ENCODE measurements at places on chromosomes 5 and 9.

DNA sequence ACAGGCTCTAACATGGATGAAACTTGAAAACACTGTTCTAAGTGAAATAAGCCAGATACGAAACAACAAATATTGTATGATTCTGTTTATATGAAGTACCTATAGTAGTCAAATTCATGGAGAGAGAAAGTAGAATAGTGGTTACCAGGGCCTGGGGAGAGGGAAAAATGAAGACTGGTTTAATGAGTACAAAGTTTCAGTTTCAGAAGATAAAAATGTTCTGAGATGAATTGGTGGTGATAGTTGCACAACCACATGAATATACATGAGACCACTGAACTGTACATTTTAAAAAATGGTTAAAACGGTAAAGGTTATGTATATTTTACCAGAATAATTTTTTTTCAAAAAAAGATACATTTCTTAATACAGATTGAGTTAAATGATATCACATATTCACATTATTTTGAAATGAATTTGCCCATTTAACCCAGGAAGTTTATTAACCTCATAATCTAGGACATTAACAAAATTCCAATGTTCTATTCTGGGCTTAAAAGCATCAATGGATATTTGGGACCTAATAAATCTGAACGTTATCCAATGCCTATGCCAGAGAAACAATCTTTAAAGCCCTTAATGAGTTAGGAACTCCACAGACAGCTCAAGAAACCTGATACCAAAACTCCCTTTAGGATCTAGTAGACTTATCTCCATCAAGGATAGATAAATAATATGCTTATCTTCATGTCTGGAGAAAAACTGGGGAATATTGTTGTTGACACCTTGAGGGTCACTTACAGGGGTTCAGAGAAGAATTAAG is 521.3 kb downstream of the EFNA5 start:
- no peak for DNase-seq

- no peak for DNase-seq
These were observed 131.7 kb upstream of the TARS1 start for GRCh38 chr5:33309068-33309467.

DNA sequence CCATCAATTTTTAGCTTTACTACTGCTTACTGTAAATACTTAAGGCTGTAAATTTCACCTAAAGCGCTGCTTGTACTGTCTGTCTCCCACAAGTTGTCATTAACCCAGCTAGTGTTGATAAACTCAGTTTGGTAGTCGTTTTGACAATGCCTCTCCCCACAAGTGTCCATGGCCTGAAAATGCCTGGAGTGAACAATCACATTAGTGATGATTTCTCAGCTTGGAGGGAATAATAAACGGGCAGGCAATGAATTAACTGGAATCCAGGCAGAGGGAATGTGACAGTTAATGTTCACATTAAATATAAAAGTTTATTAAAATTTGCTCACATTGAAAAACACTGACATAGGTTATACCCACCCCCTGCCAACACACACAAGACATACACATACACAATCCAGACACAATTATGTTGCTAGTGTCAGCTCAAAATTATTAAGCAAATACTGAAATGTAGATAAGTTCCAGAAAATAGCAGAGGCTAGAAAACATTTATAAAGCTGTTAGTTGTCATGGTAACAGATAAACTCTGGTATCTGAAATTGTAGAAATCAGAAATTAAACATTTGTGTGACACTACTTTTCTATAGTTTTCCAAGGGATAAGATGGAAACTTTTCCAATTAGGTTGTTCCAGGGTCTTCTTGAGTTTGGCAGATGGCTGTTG is 341.9 kb downstream of the DIRAS2 start:
- DNase-seq, result no peak

GRCh38 chr5:34599471-34600117 is 56.5 kb upstream of the RAI14 start:
- DNase-seq, result no peak

- DNase-seq, result peak; percentile 60
These were observed 1.9 kb downstream of the JADE2 start for GRCh38 chr5:134527156-134527960.

DNA sequence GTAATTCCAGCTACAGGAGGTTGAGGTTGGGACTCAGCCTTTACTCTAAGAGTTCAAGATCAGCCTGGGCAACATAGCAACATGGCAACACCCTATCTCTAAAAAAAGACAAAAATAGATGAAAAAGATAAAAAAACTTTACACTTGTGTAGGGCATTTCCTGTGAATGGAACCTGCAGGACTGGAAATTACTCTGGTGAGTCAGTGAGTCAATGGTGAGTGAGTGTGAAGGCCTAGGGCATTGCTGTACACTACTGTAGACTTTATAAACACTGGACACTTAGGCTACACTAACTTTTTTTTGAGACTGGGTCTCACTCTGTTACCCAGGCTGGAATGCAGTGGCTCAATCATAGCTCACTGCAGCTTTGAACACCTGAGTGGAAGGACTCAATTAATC is 19.5 kb upstream of the ARSI start:
- DNase-seq, result no peak

DNA sequence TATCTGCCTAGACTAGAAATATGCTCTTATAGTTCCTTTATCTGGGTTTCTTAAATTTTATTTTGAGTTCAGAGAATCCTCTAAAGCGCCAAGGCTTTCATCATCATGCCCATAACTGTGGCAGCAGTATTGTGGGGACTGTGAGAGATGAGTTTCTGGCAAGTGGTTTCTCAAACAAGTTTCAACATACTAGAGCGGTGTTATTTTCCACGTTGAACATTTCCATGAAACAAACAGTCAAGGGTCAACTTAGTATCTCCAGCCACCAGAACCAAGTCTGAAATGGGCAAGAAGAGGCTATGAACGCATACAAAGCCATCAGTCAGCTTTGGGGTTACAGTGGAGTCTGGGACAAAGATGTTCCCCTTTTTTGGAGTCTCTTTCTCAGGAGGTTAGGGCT is 40.3 kb downstream of the SERINC5 start:
- DNase-seq, result no peak

GRCh38 chr9:121576281-121577075 is 75.0 kb upstream of the DAB2IP start:
- DNase-seq, result no peak

DNA sequence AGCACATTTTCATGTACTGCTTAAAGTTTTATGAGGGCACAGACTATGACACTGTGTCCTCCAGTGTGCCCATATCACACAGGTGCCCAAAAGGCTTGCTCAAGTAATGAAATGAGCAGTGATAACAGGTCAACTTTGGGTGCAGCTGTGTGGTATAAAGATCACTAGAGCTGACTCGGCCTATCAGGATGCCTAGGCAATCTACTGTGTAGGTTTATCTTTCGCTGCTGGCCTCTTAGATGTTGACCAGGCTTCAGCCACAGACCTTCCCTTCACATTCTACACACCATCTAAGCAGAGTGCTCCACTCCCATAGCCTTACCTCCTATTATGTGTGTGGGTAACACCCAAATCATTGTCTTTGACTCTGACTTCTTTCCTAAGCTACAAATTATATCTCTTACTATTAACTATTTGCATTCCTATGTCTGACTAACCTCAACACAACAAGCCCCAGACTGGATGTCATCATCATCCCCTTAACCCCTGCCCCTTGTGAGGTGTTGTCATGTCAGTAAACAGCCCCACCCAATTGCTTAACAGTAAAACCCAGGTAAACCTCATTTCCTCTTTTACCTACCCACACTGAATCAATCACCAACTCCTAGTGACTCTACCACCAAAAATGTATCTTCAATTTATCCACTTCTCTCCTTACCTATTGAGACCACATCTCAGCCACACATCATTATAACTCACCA is 2.5 kb downstream of the SREK1IP1 start:
- no peak for DNase-seq

- DNase-seq, result no peak
These were observed 1576.5 kb downstream of the EFNA5 start for GRCh38 chr5:106094204-106094607.

DNA sequence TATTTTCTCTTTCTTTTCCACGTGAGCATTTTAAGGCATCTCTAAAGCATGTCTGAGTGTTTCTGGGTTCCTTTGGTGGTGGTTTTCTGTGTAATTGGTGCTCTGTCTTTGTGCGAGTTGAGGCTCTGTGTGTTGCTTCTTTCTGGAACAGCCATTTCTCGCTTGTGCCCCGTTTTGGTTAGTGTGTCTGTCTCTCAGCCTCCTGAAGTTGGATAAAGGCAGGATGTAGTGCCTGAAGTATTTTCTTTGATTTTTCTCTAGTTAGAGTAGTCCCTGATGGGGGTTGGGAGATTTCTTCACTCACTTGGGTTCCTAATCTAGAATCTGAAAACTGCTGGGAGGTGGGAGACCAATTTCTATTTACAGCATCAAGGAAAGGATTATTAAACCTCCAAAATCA is 129.7 kb upstream of the TMEM161B start:
- DNase-seq, result no peak

DNA sequence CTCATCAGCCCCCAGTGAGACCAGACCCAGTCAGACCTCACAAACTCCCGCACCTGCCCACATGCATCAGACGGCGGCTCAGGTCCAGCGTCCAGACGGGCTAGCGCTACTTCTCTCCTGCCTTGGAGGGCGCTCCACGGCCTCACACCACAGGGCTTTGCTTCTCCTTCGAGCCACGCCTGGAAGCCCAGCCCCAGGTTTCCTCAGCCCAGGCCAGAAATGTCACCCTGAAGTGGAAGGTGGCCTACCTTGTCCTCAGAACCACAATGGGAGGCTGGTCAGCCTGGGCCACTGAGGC is 2.8 kb downstream of the NACC2 start:
- DNase-seq, result no peak

- no peak for DNase-seq
These were observed 33.5 kb upstream of the SLC28A3 start for GRCh38 chr9:84374013-84374412.

DNA sequence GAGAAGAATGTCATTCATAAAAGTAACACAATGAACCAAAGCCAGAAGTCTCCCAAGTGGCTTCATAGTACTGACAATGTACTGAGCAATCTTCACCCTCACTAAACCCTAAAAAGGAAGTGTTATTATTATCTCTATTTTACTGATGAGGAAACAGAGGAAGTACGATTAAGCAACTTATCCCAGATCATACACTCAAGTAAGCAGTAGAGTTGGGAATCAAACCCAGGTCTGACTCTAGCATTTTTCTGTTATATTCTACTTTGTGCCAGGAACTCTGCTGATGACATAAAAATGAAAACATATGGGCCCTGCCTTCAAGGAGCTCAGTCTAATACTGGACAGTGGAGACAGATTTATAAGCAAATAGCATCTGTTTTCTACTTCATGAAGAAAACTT is 109.2 kb downstream of the RAPGEF6 start:
- DNase-seq, result no peak

- no peak for DNase-seq
These were observed 280.8 kb downstream of the SLIT3 start for GRCh38 chr5:169020102-169020501.

GRCh38 chr5:123147128-123147715 is 58.2 kb downstream of the PRDM6 start:
- no peak for DNase-seq

- DNase-seq, result no peak
These were observed 62.3 kb downstream of the RAPGEF1 start for GRCh38 chr9:131677444-131678180.

GRCh38 chr5:93428868-93429267 is 152.2 kb downstream of the NR2F1-AS1 start:
- no peak for DNase-seq

GRCh38 chr5:10513501-10514442 is 50.1 kb upstream of the ANKRD33B start:
- DNase-seq, result no peak

DNA sequence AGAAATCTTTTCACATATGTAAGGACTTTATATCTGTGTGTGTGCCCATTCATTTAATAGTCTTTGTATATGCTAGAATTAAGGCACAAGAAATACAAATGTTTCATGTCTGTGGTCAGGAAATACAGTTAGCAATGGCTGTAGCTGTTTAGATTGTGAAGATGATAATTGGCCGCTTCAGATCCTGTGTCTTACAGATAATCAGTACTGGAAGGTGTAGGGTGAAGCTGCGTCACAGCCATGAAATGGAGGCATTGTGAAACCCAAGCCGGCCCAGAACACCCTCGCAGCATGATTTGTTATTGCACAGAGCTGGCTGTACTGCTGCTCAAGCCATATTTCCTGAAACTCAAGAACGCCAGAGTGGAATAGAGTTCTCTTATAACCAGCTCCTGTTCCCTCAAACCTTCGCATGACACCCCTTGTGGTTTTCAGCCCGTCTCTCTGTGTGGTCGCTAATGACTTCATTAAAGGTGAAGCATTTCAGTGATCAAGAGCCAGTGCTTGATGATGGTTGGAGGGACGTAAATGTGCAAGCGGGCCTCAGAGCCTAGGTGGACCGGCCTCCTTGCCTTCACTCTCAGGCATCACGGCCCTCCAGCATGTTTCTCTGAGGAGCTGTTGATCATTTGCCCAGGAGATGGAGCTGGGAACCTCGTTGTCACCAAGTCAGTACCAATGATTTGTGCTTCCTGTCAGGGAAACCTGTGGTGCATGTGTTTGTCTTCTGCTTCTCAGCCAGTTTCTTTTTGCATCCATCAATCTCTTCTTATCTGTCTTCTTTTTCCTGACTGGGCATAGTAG is 80.1 kb downstream of the F2RL2 start:
- DNase-seq, result peak; percentile 30

GRCh38 chr5:125190232-125191087 is 444.0 kb upstream of the ZNF608 start:
- DNase-seq, result no peak

DNA sequence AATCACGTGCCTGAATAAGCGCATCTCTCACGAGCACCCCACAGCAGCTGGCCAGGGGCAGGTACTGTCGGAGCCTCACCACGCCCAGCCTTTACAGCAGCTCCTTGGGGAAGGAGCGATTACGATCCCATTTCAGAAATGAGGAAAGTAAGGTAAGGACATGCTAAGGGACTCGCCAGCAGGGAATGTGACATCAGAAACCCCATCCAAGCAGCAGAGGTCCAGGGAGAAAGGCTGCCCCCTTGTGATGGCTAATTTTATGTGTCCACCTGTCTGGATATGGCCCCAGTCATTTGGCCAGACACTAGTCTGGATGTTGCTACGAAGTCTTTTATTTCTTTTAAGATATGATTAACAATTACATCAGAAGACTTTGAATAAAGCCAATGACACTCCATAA is 77.3 kb downstream of the UBE2QL1 start:
- no peak for DNase-seq

DNA sequence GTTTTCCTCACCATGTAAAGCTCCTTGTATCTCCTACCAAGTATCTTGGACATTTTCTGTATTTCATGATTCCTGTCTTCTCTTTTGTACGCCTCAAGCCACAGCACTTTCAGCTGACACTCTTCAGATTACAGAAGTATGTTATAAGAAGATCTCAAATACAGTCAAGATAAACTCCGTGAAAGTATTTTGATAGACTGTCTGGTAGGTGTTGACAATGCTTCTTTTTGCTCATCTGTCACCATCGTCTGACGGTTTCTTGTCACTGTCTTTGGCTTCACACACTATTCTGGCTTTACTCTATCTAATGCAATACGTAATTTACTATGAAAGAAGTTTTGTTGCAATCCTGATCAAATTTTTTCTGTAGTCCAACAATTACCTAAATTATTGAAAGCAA is 294.5 kb upstream of the CDH12 start:
- DNase-seq, result no peak

GRCh38 chr9:69252436-69252835 is 72.6 kb upstream of the ENTREP1 start:
- no peak for DNase-seq

GRCh38 chr9:98795970-98796363 is 388 bp downstream of the ANKS6 start:
- no peak for DNase-seq

GRCh38 chr9:116592970-116593369 is 94.1 kb upstream of the TRIM32 start:
- DNase-seq, result no peak

All from activated CD4-positive, alpha-beta T cell treated with anti-CD3 and anti-CD28 coated beads, Interleukin-2, amount 50 U/mL, for 24 hours (primary cell).